A673 (cell line): ENCODE measurements at places on chromosomes 11 and 22. TPM values are rescaled to one million over a fixed set of nuclear protein-coding genes. Genes with fewer than 3 reads are reported as not detected.
A peak's percentile ranks its signal among the peaks of the same experiment; 100 is the strongest.

Gene OR5P2
- not detected in 2 replicates for total RNA-seq

Gene SPON1
- not detected in 2 replicates for total RNA-seq

DNA sequence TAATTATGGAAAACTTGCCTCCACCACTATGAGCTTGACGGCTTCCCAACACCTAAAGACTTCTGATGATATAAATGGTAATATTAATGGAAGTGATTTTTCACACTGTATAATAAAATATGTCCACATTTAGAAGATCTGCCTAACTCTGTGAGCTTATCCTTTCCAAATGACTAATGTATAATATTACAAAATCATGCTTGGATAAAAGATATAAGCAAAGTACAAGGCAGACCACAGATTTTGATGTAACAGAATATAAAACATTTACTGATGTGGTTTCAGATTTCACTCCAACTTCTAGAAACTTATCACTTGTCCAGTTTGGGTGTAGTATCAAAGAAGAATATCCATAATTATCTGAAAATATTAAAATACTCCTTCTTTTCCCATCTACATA is 36.9 kb downstream of the GALNT18 start:
- DNase-seq = no peak

DNA sequence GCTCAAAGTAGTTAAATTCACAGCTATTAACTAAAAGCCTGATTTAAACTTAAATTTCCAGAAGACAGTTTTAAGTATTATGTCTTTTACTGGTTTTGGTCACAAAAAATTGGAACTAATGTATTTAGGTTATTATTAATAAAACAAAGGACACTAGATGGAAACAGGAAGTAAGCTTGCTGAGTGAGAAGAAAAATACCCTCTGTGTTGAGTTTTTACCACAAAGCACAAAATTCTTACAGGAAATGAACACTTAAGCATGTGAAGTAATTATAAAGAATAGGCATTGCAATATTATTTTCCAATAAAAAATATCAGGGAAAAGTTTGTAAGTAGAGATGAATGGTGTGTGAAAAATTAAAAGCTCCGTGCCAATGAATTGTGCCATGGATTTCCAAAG is 46.3 kb downstream of the PIK3C2A start:
- DNase-seq = peak; percentile 66

GRCh38 chr22:27580311-27580897 is 221.2 kb downstream of the MN1 start:
- DNase-seq = no peak
